ENCODE measurements at places on chromosomes 1 and 21.

GRCh38 chr21:41319273-41319672 lies 2.7 kb downstream of the FAM3B start:
- DNase-seq: no peak

DNA sequence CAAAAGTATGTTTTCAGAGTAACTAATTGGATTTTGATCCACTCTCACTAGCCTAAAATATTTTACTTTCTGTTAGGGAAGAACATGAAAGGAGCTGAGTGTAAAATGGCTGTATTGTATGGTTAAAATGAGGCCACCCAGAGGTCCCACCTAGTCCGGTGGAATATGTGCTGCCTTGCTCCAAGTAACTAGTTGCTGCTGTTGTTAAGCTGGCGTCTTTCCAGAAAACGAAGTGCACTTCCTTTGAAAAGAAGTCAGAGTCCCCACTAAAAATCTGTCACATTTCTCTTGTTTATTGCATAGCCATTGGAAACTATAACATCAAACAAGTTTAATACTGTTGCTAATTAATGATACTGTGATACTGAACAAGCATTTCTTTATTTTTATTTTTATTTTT lies 3.2 kb downstream of the SLC25A33 start:
- DNase-seq: no peak

GRCh38 chr1:170662561-170663403 lies 1.1 kb upstream of the PRRX1 start:
- DNase-seq: no peak

GRCh38 chr1:16151995-16152384 lies 3.9 kb downstream of the EPHA2 start:
- no peak for DNase-seq

- DNase-seq: no peak
Measured at GRCh38 chr1:1605724-1606123, 5.8 kb upstream of the FNDC10 start.

- DNase-seq: no peak
Measured at GRCh38 chr1:199403531-199404116, 623.9 kb upstream of the NR5A2 start.

DNA sequence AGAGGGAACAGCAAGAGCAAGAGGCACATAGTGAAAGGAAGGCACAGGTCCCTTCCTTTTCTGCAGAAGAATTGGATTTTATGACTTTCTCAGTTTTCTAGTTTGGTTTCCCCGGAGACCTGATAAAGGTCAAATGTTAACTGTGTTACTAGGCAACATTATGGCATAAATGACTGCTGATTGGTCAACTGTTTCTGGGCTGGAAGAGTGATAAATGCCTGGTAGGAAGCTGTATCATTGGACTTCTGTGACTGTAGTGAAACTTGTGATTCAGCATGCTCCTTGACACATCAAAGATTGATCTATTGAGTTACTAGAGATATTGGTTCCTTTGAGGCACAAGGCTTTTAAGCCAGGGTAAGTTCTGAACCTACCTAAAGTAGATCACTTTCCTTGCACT lies 55.7 kb downstream of the LRRC8C start:
- DNase-seq: no peak

DNA sequence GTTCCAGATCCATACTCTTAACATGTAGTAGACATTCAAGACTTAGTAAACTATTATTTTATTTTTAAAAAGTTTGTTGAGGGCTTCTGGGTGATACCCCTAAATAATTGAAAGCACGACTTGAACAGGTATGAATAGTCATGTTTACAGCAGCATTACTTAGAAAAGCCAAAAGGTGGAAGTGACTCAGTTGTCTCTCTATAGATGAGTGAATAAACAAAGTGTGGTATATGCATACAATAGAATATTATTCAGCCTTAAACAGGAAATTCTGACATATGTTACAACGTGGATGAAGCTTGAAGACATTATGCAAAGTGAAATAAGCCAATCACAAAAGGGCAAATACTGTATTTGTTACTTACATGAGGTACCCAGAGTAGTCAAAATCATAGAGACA lies 26.5 kb downstream of the TSNAX start:
- no peak for DNase-seq

DNA sequence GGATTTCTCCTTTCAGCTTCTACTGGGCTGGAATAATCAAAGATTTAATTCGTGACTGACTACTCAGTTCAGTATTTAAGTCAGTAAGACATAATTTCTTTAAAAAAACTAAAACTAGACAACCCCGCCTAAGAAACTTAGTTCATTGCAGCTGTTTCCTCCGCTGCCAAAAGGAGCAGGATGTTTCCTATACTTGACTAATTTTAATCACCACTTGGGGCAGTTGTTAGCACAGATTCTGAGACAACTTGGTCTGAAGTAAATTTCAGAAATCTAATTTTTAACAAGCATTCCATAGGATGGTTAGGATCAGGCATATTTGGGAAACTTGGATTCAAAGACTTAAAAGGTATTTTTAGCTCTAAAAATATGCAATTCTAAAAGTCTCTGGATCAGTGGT lies 34.0 kb downstream of the EPRS1 start:
- no peak for DNase-seq

DNA sequence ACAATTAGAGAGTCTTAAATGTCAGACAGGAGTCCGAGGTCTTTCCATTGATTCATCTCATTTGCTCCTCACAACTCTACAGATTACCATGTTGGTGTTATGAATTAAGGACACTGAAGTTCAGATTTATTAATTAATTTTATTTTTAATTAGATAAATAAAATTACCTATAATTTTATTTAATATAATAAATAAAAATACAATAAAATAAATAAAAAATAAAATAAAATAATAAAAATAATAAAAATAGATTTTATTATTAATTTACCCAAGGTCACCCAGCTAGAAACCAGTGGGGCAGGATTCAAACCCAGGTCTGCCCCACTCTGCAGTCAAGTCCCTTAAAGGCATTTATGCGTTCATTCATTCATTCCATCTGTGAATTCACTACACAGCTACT lies 72.2 kb downstream of the VWA5B1 start:
- no peak for DNase-seq

DNA sequence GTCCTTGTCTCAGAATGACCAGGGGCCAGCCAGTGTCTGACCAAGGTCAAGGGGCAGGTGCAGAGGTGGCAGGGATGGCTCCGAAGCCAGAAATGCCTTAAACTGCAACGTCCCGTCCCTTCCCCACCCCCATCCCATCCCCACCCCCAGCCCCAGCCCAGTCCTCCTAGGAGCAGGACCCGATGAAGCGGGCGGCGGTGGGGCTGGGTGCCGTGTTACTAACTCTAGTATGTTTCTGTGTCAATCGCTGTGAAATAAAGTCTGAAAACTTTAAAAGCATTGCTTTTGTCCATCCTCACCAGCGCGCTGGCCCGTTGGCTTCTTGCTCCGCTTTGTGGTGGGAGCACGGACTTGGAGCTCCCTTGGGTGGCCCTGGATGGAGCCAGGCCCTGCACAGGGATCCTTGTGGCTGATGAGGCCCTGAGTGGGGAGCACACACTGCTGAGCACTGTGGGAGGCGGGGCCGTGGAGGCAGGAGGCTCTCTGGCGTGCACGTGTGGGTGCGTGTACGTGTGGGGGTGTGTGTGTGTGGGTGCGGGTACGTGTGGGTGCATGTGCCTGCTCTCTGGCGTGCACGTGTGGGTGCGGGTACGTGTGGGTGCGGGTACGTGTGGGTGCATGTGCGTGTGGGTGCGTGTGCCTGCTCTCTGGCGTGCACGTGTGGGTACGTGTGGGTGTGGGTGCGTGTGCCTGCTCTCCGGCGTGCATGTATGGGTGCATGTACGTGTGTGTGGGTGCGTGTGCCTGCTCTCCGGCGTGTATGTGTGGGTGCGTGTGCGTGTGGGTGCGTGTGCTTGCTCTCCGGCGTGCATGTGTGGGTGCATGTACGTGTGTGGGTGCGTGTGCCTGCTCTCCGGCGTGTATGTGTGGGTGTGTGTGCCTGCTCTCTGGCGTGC lies 18.0 kb downstream of the RNF223 start:
- no peak for DNase-seq

DNA sequence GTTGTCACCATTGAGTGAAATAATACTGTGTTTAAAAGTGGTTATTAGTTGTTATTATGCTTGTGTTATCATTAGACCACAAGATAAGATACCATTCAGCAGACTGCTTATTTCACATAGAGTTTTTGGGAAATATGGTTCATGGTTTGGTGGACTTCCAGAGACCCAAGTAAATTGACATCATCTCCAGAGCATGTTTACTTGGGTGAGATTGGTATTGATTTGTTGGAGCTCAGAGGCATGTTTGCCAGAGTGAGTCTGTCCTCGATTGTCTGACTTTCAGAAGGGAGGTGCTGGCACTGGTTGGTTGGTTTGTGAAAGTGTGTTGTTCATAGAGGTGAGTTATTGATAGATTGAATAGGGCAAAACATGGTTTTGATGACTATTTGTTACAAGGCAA lies 291.4 kb downstream of the TGFB2 start:
- DNase-seq: no peak

- no peak for DNase-seq
Measured at GRCh38 chr1:165047994-165048393, 308.5 kb downstream of the LMX1A start.

- no peak for DNase-seq
Measured at GRCh38 chr1:205443585-205444299, 12.1 kb downstream of the BLACAT1 start.

DNA sequence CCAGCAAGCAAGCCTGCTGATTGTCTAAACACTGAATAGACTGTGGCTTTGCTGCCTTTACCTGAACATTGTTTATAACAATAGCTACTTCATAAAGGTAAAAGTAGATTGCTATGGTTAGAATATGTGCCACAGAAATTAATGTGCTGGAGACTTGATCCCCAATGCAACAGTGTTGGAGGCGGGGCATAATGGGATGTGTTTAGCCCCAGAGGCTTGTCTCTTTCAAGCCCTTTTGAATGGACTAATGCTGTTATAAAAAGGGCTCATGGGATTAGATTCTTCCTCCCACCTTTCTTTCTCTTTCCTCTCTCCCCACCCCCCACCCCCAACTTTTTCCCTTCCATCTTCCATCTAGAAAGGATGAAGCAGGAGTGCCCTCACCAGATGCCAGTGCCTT lies 80.2 kb upstream of the PPP2R5A start:
- no peak for DNase-seq

- no peak for DNase-seq
Measured at GRCh38 chr1:76314730-76315129, 240.2 kb downstream of the ST6GALNAC3 start.

DNA sequence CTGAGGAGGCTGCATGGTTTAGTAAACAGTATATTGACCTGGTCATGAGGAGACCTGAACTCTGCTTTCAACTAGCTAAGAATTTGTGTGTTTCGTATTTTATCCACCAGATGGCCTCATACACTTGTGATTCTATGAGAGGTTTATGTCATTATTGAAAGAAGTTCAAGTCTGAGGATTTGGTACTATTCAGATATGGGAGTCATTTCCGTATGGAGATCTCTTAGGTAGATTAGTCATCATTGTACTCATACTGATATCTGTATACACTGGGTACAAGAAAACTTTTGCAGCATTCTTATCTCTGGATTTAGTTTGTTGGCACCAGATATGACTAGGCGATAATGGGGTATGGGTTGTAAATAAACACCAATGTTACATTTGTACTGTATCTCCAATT lies 26.6 kb downstream of the ATF6 start:
- peak; percentile 19 for DNase-seq

- no peak for DNase-seq
Measured at GRCh38 chr1:245576323-245576722, 421.5 kb downstream of the KIF26B start.

- DNase-seq: peak; percentile 36
Measured at GRCh38 chr1:175072099-175072951, 4.7 kb downstream of the TNN start.

DNA sequence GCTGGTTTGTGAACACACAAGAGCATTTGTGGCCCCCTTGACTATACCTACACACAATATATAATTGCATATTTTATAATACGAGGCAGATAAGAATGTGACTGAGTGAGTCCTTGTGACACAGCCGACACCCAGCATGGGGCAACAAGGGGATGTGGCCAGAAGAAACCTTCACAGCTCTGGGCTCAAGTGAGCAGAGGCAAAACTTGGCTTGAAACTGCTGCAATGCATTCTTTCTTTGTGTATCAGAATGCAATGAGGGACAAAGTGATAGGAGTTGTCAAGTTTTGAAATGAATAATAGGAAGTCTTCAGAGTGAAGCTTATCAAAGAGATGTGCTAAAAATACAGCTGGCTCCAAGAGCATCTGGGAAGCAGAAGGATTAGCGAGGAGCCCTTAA lies 124.0 kb upstream of the C8B start:
- DNase-seq: no peak

DNA sequence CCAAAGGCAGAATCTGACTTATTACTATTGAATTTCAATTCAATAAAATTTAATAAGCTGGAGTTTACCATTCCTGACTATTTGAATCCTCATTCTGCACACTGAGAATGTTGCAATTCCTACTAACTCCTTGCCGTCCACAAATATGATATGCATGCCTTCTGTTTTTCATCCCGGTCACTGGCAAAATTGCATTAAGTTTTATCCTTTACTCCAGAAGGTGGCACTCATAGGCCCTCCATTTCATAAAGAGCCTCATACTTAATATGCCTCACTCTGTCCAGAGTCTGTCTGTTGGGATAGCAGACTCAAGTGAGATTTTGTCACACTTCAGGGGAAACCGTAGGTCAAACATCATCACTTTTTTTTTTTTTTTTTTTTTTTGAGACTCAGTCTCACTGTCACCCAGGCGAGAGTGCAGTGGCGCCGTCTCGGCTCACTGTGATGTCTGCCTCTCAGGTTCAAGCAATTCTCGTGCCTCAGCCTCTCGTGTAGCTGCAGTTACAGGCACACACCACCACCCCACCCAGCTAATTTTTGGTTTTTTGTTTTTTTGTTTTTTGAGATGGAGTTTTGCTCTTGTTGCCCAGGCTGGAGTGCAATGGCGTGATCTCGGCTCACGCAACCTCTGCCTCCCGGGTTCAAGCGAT lies 27.3 kb downstream of the F11R start:
- DNase-seq: peak; percentile 36

GRCh38 chr1:77639557-77640069 lies 42.8 kb downstream of the ZZZ3 start:
- no peak for DNase-seq

DNA sequence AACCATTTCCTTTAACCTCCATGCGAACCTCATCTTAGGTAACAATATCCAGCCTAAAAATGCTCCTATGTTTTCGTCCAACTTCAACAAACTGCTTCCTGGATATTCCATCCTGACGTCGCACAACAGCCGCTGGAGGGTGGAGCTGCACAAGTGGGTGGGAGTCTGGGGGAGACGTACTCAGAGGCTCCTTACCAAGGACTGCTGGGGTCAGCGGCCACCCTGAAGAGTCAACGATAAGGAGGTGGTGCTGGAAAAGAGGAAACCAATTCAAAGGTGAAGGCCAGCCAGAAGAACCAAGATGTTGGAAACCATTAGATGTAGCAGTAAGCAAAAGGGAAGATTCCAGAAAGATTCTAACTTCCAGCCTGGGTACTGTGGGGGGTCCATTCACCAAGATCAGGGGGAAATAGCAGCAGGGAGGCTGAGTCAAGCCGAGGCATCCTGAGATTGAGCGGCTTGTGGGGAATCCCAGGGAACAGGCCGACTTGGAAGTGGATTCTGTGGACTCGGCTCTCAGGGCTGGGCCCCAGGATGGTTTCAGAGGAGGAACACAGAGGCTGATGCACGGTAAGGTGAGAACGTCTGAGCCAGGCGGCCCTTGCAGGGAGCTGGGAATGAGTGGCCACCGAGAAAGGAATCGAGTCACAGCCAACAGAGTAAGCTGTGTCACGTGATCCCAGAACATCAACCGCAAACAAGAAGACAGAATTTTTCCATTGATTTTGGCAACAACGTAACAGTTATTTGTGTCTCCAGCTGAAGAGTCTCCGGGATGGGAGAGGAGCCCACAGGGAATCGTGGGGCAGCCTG lies 375.7 kb downstream of the NPHP4 start:
- no peak for DNase-seq
